ENCODE measurements at places on chromosomes 2 and 18.
A peak's percentile ranks its signal among the peaks of the same experiment; 100 is the strongest.

- no peak for DNase-seq
These were observed 186.0 kb upstream of the HDAC4 start for GRCh38 chr2:239586651-239587310.

DNA sequence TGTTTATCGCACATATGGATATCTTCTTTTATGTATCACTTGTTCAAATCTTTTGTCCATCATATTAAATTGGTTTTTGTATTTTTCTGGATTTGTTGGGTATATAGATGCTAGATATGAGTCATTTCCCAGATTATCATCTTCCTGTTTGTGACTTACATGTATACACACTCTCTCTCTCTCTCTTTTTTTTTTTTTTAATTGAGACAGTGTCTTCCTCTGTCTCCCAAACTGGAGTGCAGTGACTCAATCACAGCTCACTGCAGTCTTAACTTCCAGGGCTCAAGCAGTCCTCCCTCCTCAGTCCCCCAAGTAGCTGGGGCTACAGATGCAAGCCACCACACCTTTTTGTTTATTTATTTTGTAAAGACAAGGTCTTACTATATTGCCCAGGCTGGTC, 43.8 kb downstream of the XIRP2 start:
- DNase-seq: no peak

DNA sequence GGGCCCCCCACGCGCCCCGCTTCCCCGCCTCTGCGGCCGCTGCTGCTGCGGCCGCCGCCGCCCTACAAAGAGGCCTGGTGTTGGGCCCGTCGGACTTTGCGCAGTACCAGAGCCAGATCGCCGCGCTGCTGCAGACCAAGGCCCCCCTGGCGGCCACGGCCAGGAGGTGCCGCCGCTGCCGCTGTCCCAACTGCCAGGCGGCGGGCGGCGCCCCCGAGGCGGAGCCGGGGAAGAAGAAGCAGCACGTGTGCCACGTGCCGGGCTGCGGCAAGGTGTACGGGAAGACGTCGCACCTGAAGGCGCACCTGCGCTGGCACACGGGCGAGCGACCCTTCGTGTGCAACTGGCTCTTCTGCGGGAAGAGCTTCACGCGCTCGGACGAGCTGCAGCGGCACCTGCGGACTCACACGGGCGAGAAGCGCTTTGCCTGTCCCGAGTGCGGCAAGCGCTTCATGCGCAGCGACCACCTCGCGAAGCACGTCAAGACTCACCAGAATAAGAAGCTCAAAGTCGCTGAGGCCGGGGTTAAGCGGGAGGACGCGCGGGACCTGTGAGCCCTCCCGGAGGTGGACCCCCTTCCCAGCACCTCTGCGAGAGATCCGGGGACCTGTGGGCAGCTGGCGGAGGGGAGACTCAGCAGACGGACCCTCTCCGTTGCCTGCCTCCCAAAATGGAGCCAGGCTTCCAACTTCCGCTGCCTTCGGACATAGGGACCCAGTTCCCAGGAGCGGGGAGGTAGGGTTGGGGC, 1.9 kb downstream of the SP5 start:
- no peak for DNase-seq

GRCh38 chr2:127398239-127398590, 10.4 kb upstream of the MAP3K2 start:
- DNase-seq: no peak

GRCh38 chr2:113277474-113278072, 1.1 kb downstream of the PAX8 start:
- DNase-seq: no peak

DNA sequence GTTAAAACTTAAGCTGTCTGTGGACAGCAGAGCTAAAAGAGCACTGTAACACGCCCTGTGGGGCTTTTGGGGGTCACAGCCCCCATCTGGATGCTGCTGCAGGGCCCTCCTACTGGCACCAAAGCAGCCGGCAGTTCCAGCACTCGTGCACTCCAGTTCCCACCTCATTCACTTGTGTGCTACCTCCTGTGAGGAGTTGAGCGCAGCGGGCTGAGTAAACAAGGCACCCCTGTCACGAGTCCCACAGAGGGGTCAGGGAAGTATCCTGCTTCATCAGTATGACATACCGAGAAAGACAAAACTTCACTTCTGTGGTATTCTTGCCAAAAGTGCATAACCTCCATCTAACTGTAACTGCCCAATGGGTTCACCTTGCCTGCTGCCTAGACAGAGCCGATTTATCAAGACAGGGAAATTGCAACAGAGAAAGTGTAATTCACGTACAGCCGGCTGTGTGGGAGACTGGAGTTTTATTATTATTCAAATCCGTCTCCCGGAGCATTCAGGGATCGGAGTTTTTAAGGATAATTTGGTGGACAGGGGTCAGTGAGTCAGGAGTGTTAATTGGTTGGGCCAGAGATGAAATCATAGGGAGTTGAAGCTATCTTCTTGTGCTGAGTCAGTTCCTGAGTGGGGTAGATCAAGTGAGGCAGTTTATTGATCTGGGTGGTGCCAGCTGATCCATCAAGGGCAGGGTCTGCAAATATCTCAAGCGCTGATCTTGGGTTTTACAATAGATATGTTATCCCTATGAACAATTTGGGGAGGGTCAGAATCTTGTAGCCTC, 41.6 kb downstream of the TMEM17 start:
- no peak for DNase-seq

GRCh38 chr2:208570066-208570465, 163.5 kb downstream of the PTH2R start:
- no peak for DNase-seq

- DNase-seq: no peak
These were observed 94.1 kb upstream of the SLC14A2 start for GRCh38 chr18:45521136-45521535.

- no peak for DNase-seq
These were observed 113.5 kb upstream of the ETAA1 start for GRCh38 chr2:67283641-67284040.

DNA sequence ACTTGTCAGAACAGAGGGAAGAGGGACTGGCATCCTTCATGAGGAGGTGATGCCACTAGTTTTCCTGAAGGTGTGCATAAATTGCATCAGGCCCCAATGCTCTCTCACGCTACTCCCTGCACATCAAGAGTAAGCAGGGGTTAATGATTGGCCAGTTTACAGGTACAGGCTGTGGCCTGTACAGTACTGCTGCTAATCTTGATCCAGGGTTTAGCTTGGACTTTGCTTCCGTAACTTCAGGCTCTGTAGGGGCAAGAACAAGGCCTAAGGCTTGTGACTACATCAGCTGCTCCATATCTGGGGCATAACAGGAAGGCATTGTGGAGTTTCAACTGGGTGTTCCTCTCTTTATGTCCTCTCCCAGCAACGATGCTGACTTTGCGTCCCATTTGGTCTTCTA, 96.8 kb upstream of the FZD7 start:
- DNase-seq: no peak

GRCh38 chr18:45286431-45286830, 328.8 kb upstream of the SLC14A2 start:
- no peak for DNase-seq

DNA sequence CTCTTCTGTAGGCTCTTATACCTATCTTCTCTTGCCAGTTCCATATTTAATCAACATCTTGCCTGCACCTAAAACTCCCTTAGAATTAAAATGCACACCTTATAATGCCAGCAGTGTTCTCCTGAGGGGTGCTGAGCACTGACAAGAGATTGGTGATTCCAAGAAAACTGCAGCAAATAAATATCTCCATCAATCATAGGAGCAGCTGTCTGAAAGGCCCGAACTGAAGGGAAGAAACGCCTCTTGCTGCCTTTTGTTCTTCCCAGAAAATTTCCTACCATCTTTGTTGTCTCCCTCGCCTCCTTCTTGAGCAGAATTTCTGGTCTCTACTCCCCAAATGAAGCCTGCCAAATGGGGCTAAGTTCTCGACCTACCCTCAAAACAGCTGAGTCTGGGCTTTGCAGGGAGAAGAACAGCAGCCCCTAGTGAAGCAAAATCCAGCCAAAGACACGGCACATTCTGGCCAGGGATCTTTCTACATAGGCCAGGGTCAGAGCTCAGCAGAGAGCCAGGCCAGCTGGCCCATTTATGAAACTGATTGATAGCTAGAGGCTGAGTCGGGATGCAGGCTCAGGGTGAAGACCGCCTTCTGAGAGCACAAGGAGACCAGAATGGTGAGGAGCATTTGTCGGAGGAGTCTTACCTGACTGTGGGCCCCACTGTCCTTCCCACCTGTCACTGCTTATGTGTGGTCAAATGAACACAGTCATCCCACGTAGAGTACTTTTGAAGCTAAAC, 20.4 kb upstream of the TMEM247 start:
- no peak for DNase-seq

GRCh38 chr2:15927551-15928218, 12.7 kb upstream of the MYCN start:
- no peak for DNase-seq

- no peak for DNase-seq
These were observed 19.6 kb upstream of the SERPINB11 start for GRCh38 chr18:63683152-63683551.

DNA sequence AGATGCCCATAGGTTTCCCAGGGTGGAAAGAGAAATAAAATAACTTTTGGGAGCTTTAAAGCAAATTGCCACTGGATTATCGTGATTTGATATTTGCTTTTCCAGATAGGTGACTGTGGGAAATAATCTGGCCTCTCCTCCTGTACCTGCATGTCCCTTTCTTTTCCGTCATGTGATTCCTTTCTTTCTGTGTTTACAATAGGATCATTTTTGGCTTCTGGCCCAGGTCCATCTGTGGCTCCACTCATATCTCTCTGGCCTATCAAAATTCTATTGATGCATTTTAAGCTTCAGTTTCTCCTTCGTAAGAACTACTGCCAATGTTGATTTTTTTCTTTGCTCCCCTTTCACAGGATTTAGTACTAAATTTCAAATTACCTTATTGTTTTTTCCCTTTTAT, 153.6 kb downstream of the CCDC85A start:
- DNase-seq: peak; percentile 40

DNA sequence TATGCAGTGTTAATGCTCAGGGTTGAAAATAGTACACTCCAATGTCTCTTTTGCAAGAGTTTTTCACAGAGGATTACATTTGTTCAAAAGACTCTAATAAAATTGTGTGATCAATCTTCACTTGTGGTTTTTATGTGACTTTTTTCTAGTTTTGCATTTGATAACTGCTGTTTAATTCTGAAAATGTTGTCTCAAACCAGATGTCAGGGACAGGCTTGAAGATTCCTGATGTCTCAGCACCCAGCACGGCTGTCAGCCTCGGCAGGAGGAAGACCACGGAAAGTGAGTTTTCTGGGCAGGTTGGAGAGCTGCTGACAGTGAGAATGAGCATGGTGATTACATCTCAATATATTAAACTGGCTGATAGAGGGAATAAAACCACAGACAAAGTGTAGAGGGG, 9.1 kb downstream of the SOX11 start:
- no peak for DNase-seq

DNA sequence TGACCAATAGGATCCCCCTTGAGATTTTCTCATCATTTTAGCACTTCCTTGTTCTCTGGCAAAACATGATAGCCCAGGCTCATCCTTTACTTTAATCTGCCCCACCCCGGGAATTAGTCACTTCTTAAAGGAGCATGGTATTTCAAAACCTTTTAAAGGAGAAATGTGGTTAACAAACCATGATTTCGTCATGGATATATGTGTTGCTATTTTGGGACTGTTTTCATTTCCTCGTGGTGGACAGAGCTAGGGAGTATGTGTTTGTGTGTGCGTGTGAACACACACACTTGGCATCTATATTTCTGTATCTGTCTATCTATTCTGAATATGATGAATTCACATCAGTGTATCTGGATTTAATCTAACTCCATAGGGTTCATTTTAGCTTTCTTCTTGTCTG, 128.1 kb downstream of the BIRC6 start:
- DNase-seq: no peak

- DNase-seq: no peak
These were observed 11.5 kb downstream of the GPR55 start for GRCh38 chr2:230913406-230914143.

GRCh38 chr18:76847916-76848315, 25.6 kb downstream of the ZNF236 start:
- no peak for DNase-seq

DNA sequence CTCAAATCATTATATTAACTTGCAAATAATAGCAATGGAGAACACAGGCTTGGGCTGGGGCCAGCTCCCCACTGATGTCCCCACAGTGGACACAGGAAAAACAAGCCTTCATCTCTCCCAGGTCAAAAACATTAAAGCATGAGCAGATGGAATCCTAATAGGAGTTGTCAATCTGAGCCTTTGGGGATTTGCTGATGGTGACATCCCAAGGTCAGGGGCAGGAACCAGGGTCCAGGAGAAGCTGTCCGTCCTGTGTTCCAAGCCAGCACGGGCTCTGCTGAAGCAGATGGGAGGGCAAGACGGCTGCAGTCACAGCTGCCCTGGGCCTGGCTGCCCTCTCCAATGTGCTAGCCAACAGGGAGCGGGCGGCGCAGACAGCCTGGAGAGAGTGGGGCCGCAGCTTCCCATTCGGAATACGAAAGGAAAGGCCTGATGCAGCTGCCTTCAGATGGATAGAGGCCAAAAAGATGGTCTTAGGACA, 135.5 kb downstream of the NDUFA10 start:
- no peak for DNase-seq

DNA sequence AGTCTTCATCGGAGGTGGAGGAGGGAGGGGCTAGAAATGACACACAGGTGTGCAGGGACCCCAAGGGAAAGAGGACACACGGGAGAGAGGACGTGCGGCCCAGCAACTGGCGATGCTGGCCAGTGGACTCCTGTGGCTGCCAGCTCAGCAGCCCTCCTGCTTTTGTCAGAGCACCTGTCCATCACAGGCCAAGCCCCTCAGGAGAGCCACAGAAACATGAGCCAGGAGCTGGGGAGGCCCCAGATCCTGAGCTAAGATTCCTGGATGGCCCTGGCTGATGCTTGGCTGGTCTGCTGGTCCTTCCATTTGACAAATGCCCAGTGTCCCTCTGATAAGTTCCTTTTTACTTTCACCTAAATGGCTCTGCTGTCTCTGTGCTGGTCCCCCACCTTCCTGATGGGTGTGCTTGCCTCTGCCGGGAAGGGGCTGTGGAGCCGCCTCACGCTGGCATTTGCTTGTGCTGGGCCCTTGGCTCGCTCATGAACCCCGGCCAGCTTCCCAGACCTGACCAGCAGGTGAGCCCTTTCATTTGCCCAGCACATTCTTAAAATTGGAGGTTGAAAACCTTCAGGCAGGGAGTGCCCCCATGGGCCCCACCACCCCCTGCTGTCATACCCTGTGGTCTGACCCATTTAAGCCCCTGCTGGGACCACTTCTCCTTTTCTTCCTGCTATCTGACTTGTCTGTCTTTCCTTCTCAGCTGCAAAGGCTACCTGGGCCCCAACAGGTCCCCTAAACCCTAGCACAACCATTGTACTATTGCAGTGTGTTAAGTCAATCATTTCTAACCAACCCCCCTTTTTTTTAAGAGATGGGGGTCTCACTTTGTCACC, 37.3 kb downstream of the CYP27C1 start:
- DNase-seq: no peak

- no peak for DNase-seq
These were observed 53.7 kb downstream of the SLC4A3 start for GRCh38 chr2:219680958-219681693.

DNA sequence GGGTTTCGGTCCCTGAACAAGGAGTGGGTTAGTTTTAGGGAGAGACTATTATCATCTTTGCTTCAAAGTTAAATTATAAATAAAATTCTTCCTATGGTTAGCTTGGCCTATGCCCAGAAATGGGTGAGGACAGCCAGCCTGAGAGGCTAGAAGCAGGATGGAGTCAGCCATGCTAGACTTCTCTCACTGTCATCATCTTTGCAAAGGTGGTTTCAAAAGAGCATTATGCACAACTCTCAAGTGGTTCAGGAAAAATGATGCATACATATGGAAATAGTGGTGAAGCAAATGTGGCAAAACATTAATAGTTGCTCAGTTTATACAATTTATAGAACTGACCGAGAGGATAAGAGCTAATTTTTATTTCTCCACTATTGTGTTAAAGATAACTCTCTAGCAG, 283.9 kb upstream of the FBXO11 start:
- DNase-seq: no peak

- DNase-seq: no peak
These were observed 36.9 kb downstream of the RIT2 start for GRCh38 chr18:43078478-43079092.

Data from NCI-H510A (cell line).